ENCODE measurements at places on chromosomes 5 and 9.

- no peak for DNase-seq
These were observed 173.4 kb downstream of the ROR2 start for GRCh38 chr9:91776409-91777291.

GRCh38 chr5:103010168-103010567 is 109.8 kb downstream of the GIN1 start:
- no peak for DNase-seq

GRCh38 chr5:150350524-150351344 is 6.8 kb upstream of the TCOF1 start:
- DNase-seq, result peak; percentile 80

- DNase-seq, result no peak
These were observed 304.8 kb upstream of the ZNF462 start for GRCh38 chr9:106557996-106558667.

DNA sequence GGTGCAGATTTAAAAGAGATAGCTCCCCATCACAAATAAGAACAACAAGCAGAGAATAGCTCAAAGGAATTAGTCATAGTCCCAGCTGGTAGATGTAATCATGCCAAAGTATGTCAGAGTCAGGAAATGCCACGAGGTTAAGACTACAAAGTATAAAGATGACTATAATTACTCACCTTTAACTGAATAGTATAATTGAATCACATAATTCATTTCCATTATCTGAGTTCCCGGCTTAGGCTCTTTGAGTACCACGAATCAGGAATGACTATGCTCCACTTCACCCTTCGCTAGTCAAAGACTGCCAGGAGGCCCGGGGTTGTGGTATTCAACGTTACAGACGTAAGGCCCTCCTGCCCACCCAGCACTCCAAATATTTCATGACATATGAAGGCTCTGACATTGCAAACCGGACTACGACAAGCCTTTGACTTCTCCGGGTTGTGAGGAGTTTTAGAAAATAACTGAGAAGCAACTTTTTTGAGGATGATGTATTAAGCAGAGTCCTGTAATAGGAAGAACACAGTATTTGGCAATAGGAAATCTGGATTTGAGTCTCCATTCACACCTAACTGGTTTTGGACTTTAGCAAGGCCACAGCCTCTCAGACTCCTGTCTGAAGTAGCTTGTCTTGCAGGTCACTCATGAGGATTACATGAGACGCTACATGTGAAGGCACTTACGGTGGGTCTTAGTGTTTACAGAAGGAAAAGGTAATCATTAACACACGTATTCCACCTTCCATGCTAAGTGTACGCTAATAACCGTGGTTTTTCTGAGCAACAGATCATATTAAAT is 64.6 kb downstream of the ENC1 start:
- DNase-seq, result no peak

DNA sequence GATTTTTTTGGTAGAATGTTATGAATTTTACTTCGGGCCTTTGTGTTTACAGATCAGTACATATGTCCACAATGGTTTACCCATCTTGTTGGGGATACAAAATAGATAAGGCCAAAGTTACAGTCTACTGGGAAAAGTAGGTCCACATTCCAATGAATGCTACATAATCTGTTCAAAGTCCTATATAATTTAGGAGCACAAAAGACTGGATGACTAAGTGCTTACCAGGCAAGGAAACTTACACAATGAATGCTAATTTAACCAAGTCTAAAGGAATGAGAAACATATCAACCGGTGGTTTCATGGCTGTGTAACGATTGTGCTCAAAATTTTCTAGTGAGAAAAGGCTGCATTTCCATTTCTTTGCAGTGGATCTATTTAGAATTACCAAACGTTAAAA is 97.4 kb upstream of the TRPM3 start:
- DNase-seq, result no peak

DNA sequence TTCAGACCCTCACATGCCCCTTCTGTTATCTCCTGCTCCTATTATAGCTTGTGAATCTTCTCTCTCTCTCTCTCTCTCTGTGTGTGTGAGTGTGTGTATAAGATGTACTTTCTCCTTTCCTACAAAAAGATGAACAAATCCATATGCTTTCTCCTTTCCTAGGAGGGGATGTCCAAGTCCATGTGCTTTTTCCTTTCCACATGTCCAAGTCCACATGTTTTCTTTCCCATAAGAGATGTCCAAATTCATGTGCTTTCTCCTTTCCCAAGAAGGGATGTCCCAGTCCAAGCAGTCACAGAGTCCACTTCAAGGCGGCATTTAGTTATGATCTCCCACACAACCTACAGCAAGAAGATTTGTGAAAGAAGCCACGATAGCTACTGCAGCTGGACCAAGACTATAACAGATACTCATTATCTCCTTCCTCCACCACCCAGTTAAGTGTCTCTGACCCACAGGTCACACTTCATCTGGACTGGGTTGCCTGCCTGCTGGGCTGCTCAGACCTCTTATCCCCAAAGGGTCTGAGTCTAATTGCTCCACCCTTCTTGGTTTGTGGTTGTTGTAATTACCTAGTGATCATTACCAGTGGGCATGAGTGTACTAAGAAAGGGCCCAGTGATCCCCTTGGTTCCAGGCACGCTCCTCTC is 18.4 kb upstream of the FOXI1 start:
- no peak for DNase-seq

DNA sequence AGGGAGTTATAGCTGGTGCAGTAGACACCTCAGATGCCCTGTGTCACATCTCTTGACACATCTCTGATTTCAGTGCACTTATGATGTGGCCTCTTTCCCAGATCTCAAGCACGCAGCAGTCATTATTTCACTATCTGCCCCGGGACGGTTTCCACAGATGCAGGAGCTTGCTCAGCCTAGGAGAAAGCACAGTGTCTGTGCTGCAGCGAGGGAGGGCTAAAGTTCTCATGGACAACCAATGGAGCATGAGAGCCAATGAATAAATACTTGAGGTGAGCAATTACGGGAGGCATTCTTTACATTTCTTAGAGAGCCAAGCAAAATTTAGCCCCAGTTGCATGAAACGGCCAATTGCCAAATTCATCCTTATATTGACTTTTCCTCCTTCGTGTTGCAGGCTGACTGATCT is 7.4 kb upstream of the MOB3B start:
- no peak for DNase-seq

GRCh38 chr5:95940758-95941682 is 20.6 kb downstream of the ELL2 start:
- DNase-seq, result no peak

GRCh38 chr5:94313696-94314095 is 304.7 kb downstream of the KIAA0825 start:
- no peak for DNase-seq

DNA sequence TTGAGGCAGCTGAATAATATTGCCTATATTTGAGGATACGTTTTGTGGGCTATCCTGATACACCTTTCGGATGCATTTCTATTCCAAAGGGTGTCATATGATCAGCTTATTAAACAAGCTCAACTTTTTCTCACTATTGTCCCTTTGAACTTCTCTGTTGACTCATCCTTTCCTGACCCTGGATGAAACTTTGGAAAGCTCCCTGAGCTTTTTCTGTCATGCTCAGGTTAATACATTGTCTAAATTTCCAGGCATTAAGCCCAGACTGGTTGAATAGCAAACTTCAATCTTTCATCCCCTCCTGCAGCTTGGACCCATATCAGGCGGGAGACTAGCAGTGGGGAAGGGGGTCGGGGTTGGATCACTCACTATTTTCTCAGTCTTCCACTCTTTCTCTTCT is 104.9 kb upstream of the PTPN3 start:
- DNase-seq, result no peak

DNA sequence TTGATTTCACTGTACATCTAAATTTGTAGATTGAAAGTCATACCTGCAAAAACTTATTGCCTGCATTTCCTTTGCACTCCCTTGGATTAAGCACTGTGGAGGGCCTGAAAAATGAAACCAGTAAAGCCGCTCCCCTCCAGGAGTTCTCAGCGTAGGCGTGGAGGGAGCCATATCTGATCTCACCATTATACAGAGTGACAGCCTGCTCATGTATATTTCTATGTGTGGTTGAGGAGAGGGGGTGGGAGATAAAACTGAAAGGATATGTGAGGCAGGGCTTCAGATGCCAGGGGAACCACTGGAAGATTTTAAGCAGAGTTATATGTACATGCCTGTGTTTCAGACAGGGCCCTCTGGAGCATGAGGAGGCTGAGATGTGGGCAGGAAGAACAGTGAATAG is 303.0 kb downstream of the MSX2 start:
- DNase-seq, result no peak

- DNase-seq, result no peak
These were observed 21.6 kb downstream of the OR1J1 start for GRCh38 chr9:122456123-122456522.

DNA sequence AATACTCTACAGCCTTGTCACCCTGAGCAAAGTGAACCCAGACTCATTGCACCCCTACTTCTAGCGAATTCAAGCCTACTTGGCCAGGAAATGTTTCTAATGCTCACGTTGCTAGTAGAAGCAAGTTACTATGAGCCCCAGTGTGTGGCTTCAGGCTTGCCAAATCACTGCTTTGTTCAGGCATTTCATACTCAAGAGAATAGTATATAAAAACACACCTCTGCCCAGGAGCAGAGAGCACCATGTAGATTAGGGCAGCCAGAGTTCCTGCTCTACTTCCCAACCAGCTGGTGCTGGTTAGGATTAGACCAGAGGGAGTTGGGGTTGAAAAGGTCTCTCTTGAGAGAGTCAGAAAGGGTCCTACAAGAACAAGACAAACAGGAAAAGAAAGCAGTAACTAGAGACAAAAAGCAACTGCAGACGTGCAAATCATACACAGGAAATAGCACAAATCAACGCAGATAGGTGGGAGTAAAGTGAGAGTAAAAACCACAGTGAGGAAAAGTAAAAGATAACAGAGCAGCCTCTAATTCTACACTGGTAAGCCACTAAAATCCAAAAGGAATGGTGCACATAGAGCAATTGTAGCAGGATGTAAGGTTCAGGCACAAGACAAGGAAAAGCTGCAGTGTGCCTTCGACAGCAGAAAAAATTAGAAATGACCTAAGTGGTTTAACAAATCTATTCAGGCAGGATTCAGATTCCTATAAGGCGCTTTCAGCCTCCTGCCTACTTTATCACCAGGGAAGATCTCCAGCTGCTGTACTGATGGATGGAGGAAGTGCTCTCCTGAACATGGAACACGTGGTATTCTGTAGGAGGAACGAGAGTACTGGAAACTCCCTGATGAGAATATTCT is 49.6 kb upstream of the KIF2A start:
- DNase-seq, result peak; percentile 28

GRCh38 chr5:124725040-124725434 is 21.4 kb downstream of the ZNF608 start:
- no peak for DNase-seq

DNA sequence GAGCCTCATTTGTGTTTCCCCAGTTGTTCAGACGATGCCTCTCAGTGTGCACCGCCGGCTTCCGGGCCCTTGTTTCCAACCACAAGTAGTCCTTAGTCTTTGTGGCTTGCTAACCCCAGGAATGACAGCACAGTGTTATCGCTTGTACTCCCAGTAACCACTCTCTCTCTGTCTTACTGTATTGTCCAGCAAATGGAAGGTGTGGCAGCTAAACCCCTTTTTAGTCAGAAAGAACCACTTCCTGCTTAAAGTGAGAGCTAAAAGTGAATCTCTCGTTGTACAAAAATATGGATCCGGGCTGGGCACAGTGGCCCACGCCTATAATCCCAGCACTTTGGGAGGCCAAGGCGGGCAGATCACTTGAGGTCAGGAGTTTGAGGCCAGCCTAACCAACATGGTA is 61.3 kb downstream of the ENC1 start:
- DNase-seq, result no peak

- DNase-seq, result no peak
These were observed 60.7 kb downstream of the MAT2B start for GRCh38 chr5:163565931-163566608.

- no peak for DNase-seq
These were observed 5.4 kb downstream of the SPINK6 start for GRCh38 chr5:148208226-148208625.

DNA sequence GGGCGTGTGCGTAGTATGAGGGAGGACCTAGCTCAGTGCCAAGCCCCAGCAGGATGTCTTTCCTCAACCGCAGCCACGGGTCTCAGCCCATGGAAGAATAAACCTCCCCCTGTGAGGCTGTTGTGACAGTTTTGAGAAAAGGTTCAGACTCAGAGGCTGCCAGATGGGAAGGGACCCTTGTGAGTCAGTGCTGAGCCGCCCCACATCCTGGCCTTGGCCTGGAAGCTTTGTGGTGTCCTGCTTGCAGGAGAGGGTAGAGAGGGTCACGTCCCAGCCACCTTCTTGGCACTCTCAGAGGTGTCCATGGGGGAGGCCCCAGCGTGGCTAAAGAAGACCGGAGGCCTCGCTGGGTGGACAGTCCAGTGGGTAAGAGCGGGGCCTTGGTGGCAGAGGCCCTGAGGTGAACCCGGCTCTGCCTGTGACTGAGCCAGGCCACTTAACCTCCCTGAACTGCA is 2.8 kb downstream of the GRHPR start:
- no peak for DNase-seq

GRCh38 chr5:72390836-72391235 is 70.7 kb downstream of the PTCD2 start:
- DNase-seq, result peak; percentile 37

DNA sequence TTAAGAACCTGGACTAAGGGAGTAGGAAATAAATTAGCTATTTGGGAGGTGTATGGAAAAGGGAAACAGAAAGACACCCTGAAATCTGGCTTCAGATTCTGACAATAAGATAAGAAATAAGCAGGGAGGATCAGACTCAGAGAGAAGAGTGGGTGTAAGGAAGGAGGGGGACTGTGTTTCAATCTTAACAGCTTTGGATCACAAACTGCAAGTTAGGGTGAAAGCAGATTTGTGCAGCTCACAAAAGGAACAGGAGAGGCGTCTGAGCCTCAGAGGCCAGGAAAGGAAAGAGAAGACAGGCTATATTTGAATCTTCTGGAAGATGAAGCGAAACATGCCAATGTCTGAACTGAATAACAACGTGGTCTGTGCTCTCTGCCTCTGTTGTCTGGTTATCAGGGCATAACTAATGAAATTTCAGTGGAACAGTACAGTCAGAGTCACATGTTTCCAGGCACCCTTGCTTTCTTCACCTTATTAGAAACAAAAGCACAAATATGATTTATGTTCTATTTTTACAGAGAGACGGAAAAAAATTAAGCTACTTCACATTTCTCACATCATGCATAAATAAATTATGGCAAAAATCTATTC is 26.6 kb downstream of the SGTB start:
- no peak for DNase-seq

DNA sequence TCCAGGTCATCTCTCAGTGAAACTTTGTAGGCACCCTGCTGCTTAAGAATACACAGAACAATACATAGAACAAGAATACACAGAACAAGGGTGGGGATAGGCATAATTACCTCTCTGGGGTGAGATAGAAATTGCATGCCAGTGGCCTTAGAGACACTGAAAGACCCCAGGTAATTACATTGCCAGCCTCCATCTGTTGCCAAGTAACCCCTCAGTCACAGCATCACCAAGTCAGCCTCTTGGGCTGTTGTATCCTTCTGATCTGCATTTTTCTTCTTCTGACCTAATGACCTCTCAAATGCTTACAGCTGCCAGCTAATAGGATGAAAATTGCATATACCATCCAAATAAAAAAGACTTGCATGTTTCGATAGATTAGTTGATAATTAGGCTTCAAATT is 167.7 kb downstream of the GRIA1 start:
- DNase-seq, result no peak

Data from D341Med (cell line).